Cortex of kidney (tissue), 1 donor: ENCODE measurements at places on chromosomes 2 and 18.

DNA sequence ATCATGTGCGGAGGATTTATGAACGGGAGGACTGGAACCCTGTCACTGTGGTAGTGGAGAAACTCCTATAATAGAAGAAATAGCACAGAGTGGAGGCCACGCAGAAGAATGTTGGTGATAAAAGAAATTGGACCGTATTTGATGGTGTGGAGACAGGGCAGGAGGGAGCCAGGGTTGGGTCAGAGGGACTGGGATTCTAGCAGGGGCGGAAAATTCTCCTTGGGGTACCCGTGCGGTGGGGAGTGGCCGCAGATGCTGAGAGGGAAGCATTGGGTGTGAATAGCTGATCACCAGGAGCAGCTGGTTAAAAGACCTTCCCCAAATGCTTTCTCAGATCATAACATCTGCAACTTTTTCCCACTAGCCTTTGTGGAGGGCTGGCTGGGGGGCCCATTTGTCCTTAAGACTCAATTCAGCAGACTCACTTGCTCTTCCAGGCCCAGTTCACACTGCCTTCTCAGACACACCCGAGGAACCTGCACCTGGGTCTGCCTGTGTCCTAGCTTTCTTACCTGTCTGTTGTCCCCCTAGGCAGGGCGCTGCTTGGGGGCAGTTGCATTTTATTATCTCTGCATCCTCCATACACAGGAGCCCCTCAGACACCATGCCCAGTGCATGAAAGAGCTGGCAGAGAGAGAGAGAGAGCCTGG lies 7.1 kb downstream of the SH3BP4 start:
- DNase-seq, result no peak

DNA sequence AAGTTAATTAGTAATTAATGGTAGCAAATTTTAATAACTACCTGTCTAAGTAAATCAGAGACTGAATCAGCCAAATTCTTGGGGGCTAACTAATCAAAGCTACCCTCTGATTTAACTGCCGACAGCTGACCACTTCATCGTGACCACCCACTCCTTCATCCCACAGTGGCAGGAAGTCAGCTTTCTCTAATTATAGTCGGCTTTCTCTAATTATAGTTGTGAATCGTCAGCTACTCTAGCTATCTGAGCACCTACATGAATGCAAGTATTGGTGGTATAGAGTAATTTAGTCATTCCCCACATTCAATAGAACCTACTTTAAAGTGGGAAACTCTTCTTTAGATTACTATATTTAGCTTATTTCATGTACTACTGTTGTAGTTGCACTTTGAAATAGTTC lies 185.5 kb downstream of the PTGR3 start:
- no peak for DNase-seq

GRCh38 chr2:113266431-113266830 lies 12.3 kb downstream of the PAX8 start:
- no peak for DNase-seq

GRCh38 chr18:23105581-23106219 lies 29.6 kb upstream of the CABLES1 start:
- DNase-seq, result no peak

- DNase-seq, result no peak
Measured at GRCh38 chr18:39375066-39375465, 1809.5 kb upstream of the CELF4 start.

GRCh38 chr2:97654309-97654708 lies 8.4 kb downstream of the COX5B start:
- no peak for DNase-seq

- no peak for DNase-seq
Measured at GRCh38 chr2:55519938-55520885, 694 bp downstream of the CFAP36 start.

DNA sequence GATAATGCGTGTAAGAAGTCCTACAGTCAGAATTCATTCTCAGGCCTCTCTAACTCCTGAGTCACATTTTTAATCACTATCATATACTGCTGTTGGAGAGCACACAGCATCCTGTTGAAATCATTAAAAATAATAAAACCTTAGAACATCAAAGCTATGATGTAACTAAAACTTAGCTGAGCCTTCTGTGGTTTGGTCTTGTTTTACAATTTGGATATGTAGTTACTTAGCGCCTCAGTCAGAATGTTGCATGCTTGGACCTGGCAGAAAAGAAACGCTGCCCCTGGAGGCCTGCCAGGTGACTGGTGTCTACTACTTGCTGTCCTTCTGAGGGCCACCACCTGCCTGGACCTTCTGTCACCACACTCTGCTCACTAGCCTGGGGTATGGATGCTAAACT lies 261.1 kb upstream of the RASGRP3 start:
- DNase-seq, result no peak

DNA sequence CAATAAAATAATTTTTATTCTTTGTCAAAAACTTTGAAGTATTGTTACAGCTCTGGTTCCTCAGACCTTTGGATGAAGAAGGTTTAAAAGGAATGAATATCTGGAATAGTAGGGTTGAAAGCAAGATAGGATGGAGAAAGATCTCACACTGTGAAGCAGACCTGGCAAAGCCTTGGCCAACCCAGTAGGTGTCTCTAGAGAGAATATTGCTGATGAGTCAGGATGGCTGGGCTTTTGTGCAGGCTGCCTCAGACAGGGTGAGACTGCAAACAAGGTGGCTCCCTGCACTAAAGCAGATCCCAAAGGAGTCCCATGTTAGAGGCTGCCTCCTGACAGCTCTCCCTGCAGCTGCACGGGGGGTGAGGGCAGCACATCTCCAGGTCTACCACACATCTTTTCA lies 226.0 kb upstream of the ITGA4 start:
- no peak for DNase-seq

- no peak for DNase-seq
Measured at GRCh38 chr2:102063487-102063911, 71.7 kb downstream of the IL1R2 start.

DNA sequence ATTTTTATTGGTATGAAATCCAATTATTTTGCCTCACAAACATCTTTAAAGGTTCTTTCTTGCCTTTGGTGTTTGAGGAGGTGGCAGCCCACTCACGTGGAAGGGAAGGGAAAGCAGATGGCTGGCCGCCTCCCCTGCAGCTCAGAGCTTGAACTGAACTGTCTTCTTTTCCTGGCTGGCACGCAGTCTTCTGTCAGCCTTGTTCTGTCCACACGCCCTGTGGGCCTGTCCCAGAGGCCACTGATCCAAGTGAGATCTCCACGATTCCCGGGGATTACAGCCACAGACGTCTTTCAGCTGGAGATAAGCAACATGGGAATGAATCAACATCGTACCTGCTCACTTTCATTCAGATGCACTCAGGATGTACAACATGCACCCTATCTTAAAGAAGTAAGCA lies 73.3 kb downstream of the TMEM18 start:
- DNase-seq, result no peak

GRCh38 chr18:50859793-50860555 lies 18.9 kb upstream of the ME2 start:
- DNase-seq, result no peak

DNA sequence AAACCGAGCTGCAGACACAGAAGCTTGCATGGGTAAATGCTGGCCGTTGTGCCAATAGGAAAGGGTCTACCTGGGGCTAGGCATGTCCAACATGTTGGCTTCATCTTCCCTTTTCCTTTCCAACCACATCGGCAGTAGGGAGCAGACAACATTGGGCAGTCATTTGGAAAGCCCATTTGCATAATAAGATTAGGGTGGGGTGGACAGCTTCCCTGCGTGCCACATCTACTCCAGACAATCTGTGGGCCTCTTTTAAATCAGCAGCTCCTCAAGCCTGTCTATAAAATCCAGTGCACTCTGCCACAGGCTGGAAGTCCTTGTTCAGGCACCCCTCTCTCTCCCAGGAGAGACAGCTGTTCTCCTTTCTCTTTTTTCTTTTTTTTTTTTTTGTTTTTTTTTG lies 203.6 kb upstream of the KYNU start:
- no peak for DNase-seq

- no peak for DNase-seq
Measured at GRCh38 chr2:48105848-48106247, 199.6 kb upstream of the FBXO11 start.

DNA sequence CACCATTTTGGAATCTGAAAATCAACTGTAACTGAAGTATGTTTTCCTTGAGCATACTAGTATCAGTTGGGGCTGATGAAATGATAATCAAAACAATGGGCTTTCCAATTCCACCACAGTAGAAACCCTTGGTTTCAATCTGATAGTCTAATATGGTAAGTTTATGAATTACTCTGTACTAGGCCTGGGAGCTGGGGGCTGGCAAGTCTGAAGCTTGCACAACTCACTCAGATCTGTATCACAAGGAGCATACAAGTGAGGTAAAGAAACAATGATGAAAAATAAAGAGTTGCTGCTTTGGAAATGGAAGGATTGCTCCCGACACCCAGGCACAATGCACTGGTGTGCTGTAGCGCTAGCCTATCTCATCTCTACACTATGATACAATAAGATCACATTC lies 19.4 kb downstream of the ZEB2 start:
- no peak for DNase-seq

- no peak for DNase-seq
Measured at GRCh38 chr2:7011356-7012083, 94.3 kb downstream of the RNF144A start.

- no peak for DNase-seq
Measured at GRCh38 chr2:169221745-169222369, 140.5 kb downstream of the LRP2 start.

DNA sequence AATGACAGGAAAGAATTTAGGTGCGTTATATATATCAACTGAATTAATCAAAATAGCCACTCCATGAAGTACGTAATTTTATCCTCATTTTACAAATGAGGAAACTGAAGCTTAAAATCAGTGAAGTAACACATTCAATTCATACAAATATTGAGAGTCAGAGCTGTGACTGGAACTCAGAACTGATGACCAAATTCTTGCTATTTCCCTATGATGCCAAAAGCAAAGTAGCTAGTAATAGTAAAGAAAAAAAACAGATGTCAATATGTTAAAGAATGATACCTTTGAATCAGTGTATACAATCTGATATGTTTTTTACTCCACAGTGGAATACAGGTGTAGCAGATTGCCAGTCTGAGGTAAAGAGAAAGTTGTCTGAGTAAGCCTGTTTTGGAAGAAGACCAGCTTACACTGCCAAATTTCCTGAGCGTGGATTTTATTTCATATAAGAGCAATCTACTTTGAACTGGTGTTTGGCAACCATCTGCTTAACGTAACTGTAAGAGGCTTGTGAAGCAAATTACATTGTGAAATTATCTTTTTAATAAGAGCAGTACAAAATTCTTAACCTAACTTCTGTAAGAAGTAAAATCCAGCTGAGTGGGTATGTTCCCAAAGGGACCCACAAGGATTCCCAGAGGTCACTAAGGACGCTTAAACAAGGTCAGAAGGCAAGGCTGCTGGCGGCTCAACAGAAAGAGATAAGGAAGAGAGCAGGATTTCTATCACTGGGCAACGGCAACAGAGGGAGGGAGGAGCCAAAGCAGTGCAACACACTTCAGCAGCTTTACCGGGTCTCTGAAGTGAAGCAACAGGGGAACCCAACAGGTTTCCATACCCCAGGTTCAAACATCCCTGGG lies 85.6 kb downstream of the IKZF2 start:
- no peak for DNase-seq

GRCh38 chr18:8625461-8626092 lies 16.3 kb downstream of the RAB12 start:
- no peak for DNase-seq

DNA sequence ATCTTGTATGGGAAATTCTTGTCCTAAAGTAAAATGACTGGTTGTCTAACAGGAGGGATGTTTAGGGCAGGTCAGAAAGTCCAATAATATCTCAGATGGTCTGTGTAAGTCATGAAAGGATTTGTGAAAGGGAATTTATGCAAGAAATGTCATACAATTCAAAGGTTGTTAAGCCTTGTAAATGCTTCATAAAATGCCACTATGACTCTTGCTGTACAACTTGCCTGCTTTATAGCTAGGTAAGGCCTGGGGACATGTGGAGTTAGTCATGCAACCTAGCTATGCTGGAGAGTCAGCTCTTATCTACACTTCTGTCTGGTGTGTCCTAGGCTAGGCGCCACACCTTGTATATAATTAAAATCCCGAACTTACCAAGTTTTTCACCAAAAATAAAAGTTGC lies 36.9 kb upstream of the VWA3B start:
- DNase-seq, result no peak

- DNase-seq, result no peak
Measured at GRCh38 chr2:96537066-96537733, 648 bp downstream of the ARID5A start.

- DNase-seq, result no peak
Measured at GRCh38 chr2:203578759-203579643, 43.9 kb upstream of the RAPH1 start.
